ENCODE measurements at places on chromosomes 2 and 18.

GRCh38 chr2:767440-767839, 90.2 kb upstream of the TMEM18 start:
- peak; percentile 5 for DNase-seq

GRCh38 chr18:45571714-45572113, 43.6 kb upstream of the SLC14A2 start:
- no peak for DNase-seq

DNA sequence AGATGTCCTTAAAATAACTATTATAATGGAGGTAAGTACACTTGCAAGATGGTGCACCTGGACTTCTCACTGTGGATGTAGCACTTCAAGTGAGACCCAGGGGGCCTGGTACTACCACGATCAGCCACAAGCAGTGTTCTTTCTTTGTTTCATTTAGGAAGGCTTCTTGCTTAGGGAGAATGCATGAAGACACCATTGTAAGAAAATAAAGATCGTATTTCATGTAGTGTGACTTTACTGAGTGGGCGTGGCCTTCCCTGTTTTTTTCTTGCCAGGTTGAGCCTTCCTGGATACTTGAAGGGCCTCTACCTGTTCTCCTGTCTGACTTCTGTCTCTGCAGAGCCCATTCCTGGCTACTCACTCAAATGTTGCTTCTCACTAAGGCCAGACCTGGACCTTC, 615.6 kb upstream of the SOX11 start:
- DNase-seq = no peak

GRCh38 chr18:3906116-3906750, 456.3 kb downstream of the TGIF1 start:
- no peak for DNase-seq
